ENCODE measurements at places on chromosomes 13 and 19.

- DNase-seq, result no peak
Measured at GRCh38 chr19:19966862-19967261, 66.1 kb downstream of the ZNF93 start.

DNA sequence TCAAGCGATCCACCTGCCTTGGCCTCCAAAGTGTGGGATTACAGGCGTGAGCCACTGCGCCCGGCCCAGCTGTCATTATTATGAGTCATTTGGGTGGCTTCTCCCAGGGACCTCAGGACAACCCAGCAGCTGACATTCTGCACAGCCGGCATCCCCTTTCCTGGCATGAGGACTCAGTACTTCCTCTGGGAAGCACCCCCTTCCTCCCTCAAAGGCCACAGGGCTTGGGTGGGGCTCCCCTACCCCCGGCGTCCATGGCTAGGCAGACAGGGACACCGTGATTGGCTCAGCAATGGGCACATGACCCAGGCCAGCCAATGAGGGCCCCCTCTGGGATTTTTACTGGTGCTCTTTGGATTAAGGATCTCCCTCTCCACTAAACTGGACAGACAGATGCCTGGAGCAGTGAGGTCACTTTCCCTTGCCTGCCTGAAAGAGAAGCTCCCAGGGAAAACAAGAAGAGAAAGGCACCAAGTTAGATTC, 6.0 kb downstream of the KANK2 start:
- peak; percentile 61 for DNase-seq

GRCh38 chr13:82221621-82222020, 1660.7 kb downstream of the SLITRK1 start:
- DNase-seq, result no peak

DNA sequence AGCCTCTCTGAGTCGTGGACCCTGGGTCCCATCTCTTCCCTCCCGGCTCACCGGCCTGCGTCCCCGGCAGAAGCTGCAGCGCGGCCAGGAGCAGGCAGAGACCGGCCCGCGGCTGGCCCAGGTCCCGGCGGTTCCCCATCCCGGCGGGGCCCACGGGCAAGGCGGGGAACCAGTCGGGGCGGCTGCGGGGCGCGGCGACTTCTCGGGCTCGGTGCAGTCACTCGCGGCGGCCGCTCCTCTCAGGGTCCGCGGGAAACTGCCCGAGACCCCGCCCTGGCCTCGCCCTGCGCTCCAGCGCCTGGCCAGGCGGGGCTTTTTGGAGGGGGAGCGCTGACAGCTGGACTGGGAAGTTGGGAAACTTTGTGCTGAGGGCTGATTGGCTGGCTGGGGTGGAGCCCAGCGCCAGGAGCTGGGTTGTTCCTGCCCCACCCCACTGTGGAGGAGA, at the start of gene COL5A3:
Gene COL5A3, minus strand, starts transcription at position 258 of the 445 bp plus-strand sequence. Its CDS starts 119 bp downstream, at position 139.
- DNase-seq, result no peak

- no peak for DNase-seq
Measured at GRCh38 chr13:23440821-23441618, 7.5 kb upstream of the SACS start.

DNA sequence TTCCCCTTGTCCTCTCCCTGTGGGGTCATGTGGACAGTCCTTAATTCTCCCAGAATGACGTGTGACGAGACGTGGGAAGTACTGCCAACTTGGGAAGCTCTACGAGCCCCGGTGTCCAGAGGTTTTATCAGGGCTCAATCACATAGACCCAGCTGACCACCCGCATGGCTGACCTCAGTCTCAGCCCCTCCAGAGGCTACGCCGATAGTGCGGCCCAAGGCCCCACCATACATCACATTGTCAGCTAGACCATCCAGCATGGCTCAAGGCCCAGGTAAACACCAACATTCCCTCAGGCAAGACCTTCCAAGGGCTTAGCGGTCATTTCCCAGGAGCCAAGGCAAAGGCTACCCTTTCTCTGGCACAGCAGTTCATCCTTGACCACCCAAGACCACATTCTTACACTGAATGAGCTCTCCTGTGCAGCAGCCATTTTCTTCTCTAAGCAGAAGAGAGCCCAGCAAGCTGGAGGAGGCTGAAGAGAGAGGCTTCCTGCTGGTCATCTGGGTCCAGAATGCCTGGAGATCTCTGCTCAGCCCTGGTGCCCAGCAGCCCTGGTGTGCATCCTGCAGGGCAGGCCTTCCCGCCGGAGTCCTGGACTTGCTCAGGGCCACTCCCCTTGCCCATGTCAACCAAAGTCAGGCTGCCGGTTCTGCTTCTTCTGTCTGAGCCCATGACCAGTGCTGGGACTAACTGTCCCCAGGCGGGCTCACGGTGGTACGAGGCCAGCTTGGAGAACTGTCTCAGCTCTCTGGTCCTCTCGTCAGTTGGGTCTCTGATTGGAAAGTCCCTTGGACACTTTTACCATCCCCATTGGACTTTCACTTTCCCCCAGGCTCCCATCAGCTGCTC, 7.9 kb upstream of the F10 start:
- DNase-seq, result no peak

DNA sequence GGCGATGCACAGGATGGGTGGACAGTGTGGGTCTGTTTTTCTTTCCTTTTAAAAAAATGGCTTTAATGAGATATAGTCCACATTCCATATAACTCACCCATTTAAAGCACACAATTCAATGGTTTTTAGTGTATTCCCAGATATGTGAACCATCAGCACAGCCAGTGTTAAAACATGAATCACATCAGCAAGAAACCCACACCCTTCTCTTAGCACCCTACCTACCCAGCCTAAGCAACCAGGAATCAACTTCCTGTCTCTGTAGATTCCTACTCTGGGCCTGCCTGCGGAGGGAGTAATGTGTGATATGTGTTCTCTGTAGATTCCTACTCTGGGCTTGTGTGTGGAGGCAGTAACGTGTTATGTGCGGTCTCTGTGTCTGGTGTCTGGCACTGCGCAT, 11.9 kb downstream of the TMEM255B start:
- no peak for DNase-seq

DNA sequence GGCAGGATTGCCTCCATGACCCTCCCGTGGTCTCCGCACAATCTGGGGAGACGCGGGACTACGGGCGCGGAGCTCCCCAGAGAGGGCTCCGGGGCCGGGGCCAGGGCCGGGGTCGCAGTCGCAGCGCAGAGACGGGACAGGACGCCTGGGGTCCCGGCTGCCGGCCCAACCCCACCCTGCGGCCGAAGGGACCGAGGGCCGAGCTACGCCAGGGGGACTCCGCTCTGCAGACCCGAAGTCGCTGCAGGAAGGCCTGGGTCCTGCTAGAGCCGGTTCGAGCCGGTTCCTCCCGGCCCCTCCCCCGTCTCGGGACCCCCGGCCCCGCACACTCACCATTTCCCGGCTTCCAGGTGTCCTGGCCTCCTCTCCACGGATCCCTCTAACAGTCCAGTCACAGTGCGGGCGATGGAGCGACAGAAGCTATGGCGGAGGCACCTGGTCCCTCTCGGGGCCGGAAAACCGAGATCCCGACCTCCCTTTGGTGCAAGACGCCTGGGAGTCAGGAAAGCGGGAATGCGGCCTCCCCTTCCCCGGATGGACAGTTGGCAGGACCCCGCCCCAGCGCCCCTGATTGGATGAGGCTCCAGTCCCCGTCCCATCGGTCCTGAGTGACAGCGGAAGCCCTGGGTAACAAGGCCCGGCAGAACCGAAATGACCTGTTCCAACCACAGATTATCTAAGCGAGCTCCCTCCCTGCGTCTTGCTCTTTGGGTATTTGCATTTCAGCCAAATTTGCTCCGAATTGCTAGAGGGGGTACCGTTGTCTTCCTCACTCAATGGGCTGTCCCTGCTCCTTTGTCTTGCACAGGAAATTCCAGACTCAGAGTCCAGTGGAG, at the start of gene ZNF625:
Gene ZNF625, minus strand, starts transcription at position 512 of the 836 bp plus-strand sequence. Its CDS starts 176 bp downstream, at position 336.
- peak; percentile 81 for DNase-seq

DNA sequence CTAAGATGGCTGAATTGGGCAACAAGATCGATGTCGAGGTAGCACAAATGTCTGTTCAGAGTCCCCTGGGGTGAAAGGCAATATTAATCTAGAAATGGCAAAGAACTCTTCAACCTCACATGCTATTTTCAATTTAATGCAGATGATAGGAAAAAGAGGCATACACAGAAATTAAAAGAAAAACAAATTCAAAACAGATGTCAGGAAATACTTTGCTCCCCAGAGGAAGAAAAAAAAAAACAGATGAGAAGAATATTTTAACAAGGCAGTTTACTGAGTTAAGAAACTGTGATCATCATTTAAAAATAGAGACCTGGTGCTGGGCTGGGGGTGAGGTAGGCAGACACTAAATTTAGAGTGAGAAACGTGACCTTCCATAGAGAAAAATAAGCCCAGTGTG, 421.9 kb upstream of the ARGLU1 start:
- DNase-seq, result no peak

DNA sequence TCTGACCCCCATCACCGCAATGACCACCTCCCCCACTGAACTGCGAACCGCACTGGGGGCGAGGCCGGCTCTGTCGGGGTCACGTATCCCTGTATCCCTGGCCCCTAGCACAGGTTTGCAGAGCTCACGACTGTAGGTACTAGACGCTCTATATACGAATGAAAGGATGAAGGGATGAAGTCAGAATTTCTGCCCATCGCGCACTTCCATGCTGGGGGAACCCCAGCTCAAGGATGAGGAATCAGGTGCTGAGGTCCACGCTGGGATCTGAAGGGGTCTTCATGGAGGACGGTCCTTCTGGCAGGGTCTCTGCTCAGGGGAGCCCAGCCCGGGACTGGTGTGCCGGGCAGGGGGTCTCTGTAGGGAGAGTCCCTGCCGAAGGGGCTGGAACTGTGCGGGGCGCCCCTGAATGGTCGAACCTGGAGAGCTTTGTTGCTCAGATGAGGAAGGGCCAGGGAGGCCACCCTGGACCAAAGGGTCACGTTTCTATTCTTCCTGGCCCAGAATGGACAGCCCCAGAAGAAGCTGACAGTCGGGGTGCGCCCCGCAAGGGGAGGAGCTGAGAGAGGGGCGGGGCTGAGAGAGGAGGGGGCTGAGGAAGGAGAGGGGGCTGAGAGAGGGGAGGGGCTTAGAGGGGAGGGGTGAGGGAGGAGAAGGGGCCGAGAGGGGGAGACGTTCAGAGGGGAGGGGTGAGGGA, 37.9 kb upstream of the SEMA6B start:
- no peak for DNase-seq

GRCh38 chr13:36207672-36208071, 6.7 kb downstream of the SOHLH2 start:
- DNase-seq, result no peak

- DNase-seq, result no peak
Measured at GRCh38 chr13:46152627-46153328, 29.2 kb downstream of the LCP1 start.

DNA sequence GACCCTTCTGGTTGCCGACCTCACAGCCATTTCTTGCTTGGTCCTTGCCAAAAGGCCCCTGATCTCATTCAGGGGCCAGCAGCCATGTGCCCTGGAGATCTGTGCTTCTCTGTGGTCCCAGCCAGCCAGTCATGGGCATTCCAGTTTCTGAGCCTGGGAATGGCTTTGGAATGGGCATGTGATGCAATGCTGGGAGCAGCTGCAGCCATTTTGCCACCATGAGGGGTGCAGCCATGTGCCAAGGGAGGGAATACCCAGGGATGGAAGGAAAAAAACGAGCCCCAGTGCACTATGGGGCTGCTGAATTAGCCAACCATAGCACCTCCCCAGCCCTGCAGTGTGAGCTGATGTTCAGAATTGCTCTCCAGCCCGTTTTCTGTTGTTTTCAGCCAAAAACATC, 26.3 kb downstream of the F2RL3 start:
- no peak for DNase-seq

DNA sequence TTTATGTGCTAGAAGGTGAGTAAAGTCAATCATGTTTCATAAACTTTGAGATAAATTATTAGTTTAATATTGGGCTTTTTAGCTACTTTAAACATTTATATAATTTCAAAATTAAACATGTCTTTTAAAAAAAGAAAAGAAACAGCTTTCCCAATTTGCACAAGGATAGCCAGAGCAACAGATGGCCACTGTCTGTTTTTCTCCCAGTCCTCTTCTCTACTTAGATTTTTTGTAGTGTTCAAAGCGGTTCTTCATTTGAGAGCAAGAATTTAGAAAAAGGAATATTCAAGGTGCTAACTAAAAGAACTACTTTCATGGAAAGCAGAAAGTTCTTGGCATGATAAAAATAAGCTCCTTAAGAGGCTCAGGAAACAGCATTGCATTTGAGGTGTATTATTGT, 128.3 kb upstream of the MIR17HG start:
- no peak for DNase-seq

DNA sequence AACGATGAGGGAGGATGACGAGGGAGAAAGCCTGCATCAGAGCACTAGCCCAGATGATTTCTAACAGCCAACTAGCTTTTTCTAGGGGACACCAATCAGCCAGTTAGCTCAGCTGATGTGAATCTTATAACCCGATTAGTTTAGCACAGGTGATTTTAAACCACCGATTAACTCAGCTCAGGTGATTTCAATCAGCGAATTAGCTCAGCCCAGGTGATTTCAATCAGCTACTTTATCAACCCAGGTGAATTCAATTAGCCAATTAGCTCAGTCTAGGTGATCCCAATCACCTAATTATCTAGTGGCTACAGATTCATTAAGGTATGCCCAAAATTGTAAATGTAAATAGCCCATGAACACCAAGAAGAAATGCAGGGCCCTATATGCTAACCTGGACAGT, 146.9 kb downstream of the ZNF486 start:
- DNase-seq, result no peak

- DNase-seq, result no peak
Measured at GRCh38 chr13:101763191-101763590, 310.7 kb downstream of the ITGBL1 start.

DNA sequence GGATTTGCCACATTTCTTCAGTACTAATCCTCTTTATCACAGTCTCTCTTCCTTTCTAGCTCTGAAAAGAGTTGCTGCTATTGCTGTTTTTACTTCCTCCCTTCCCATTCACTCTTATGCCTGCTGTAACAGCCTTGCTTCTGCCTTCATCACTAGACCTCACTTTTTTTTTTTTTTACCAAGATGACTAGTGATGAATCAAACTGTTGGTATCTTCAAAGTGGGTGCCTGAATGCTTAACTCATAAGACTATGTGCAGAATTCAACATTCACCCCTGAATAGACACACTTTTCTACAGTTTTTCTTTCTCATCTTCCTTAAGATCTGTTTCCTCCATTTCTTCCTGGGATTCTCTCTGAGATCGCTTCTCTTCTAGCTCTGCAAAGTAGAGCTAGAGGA, 217.2 kb upstream of the HTR2A start:
- no peak for DNase-seq

GRCh38 chr19:11485245-11485837, 4.5 kb upstream of the ELAVL3 start:
- no peak for DNase-seq

GRCh38 chr13:84946192-84946591, 853.0 kb downstream of the SLITRK6 start:
- DNase-seq, result no peak

GRCh38 chr13:33575378-33575777, 242.6 kb upstream of the RFC3 start:
- no peak for DNase-seq
